ENCODE measurements at places on chromosomes 4 and X. TPM values are rescaled to one million over a fixed set of nuclear protein-coding genes. Genes with fewer than 3 reads are reported as not detected.

The SPANXN4 gene
- total RNA-seq, result not detected

The SMIM31 gene
- total RNA-seq, result not detected

GRCh38 chr4:140851032-140851636 is 94.9 kb upstream of the TBC1D9 start:
- H3K36me3 ChIP-seq, result no peaks in the 10 kb centered on the region
- H3K4me3 ChIP-seq, result no peak overlapping the region
- H3K27ac ChIP-seq, result no peak overlapping the region
- no peaks in the 10 kb centered on the region for H3K27me3 ChIP-seq
- peak; percentile 28 for DNase-seq

GRCh38 chr4:80138551-80139538 is 58.5 kb upstream of the PRDM8 start:
- H3K4me1 ChIP-seq, result peaks cover 11% of the 10 kb centered on the region
- H3K27ac ChIP-seq, result no peak overlapping the region
- H3K27me3 ChIP-seq, result no peaks in the 10 kb centered on the region
- DNase-seq, result peak; percentile 29
- no peak overlapping the region for H3K4me3 ChIP-seq

The NFXL1 gene
- 16.3 TPM for total RNA-seq

DNA sequence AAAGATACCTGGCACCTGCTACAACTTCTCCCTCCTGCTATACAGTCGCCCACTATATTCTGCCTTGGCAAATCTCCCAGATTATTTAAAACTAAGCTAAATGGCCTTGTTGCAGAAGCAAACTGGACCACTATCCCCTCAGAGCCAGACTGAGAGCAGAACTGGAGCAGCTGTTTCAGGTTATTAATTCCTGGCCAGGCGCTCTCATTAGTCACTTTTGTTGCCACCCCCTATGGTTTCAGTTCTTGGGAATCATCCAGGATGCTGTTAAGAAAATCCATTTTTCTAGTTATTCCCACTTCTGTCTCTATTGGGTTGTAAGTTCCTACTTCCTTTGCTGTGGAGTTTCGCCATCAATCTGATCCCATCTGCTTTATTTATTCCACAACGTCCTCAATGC is 30.1 kb downstream of the ADGRA3 start:
- H3K27me3 ChIP-seq, result no peaks in the 10 kb centered on the region
- H3K36me3 ChIP-seq, result no peaks in the 10 kb centered on the region
- H3K27ac ChIP-seq, result no peak overlapping the region
- H3K4me1 ChIP-seq, result peaks cover 4% of the 10 kb centered on the region
- no peak overlapping the region for H3K4me3 ChIP-seq

- H3K36me3 ChIP-seq, result no peaks in the 10 kb centered on the region
- no peaks in the 10 kb centered on the region for H3K27me3 ChIP-seq
- DNase-seq, result no peak
- H3K27ac ChIP-seq, result no peak overlapping the region
- no peaks in the 10 kb centered on the region for H3K4me1 ChIP-seq
- no peak overlapping the region for H3K4me3 ChIP-seq
Measured at GRCh38 chrX:93319609-93320008, 353.8 kb downstream of the NAP1L3 start.

The RASGEF1B gene
- 9.3 TPM for total RNA-seq

The LRRC66 gene
- total RNA-seq, result not detected

The MAGEB3 gene
- total RNA-seq, result not detected

DNA sequence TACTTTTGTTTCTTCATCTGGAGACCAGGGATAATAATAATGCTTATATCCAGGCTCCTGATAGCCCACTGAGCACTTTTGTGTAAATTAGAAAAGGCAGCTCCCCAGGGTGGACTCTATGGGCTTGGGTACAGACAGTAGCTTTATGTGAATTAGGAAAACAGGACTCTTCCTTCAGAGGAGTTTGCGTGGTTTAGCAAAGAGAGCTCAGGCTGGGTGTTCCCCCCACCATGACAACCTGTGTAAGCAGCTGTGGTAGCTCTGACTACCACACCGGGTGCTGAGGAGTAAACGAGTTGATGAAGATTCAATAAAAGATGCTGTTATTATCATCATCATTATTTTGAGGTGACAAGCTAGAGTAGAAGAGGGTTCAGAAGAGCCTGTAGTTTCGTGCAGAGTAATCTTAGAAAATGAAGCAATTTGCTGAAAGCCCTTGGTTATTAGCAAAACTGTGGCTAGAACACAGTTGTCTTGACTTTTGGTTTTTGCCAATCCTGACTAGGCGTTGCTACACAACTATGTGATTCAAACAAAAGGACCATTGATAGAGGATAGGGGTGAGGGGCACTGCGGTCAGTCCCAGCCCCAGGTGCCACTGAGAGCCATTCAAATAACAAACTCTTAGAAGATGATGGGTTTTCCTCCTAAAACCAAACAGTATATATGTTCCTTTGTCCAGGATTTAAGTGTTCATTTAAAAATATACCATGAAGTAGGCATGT is 60.6 kb upstream of the LIMCH1 start:
- no peaks in the 10 kb centered on the region for H3K27me3 ChIP-seq
- no peaks in the 10 kb centered on the region for H3K4me1 ChIP-seq
- no peak for DNase-seq
- H3K36me3 ChIP-seq, result no peaks in the 10 kb centered on the region

- DNase-seq, result no peak
- no peaks in the 10 kb centered on the region for H3K27me3 ChIP-seq
- H3K27ac ChIP-seq, result no peak overlapping the region
Measured at GRCh38 chr4:188435381-188435780, 296.1 kb downstream of the TRIML1 start.

The ATP2B3 gene
- total RNA-seq, result not detected

The FAM9C gene
- total RNA-seq, result not detected

The TRPC5OS gene
- total RNA-seq, result not detected

GRCh38 chrX:154804261-154804956 is 876 bp downstream of the MPP1 start:
- no peak for DNase-seq
- peak overlapping the region; percentile 63 for H3K27ac ChIP-seq
- H3K4me1 ChIP-seq, result peaks cover 21% of the 10 kb centered on the region
- H3K36me3 ChIP-seq, result no peaks in the 10 kb centered on the region
- H3K27me3 ChIP-seq, result peaks cover 9% of the 10 kb centered on the region

- no peaks in the 10 kb centered on the region for H3K4me1 ChIP-seq
- no peak overlapping the region for H3K4me3 ChIP-seq
- H3K36me3 ChIP-seq, result no peaks in the 10 kb centered on the region
- H3K27ac ChIP-seq, result no peak overlapping the region
- no peaks in the 10 kb centered on the region for H3K27me3 ChIP-seq
Measured at GRCh38 chrX:51955200-51955599, 61.8 kb downstream of the MAGED1 start.

GRCh38 chrX:14504960-14505538 is 24.3 kb upstream of the GLRA2 start:
- DNase-seq, result no peak
- no peak overlapping the region for H3K4me3 ChIP-seq
- no peaks in the 10 kb centered on the region for H3K27me3 ChIP-seq
- no peaks in the 10 kb centered on the region for H3K4me1 ChIP-seq
- no peaks in the 10 kb centered on the region for H3K36me3 ChIP-seq

The TMSB15A gene
- total RNA-seq, result not detected

- H3K27ac ChIP-seq, result no peak overlapping the region
- no peak for DNase-seq
- no peaks in the 10 kb centered on the region for H3K27me3 ChIP-seq
- H3K4me3 ChIP-seq, result no peak overlapping the region
Measured at GRCh38 chr4:136865526-136865925, 666.8 kb downstream of the PCDH18 start.

- no peak for DNase-seq
- no peaks in the 10 kb centered on the region for H3K36me3 ChIP-seq
- no peak overlapping the region for H3K4me3 ChIP-seq
- H3K27ac ChIP-seq, result no peak overlapping the region
- no peaks in the 10 kb centered on the region for H3K4me1 ChIP-seq
Measured at GRCh38 chrX:80816051-80816450, 6.4 kb upstream of the BRWD3 start.

- no peak overlapping the region for H3K27ac ChIP-seq
- no peaks in the 10 kb centered on the region for H3K36me3 ChIP-seq
- no peak for DNase-seq
Measured at GRCh38 chr4:78703079-78703478, 73.1 kb upstream of the BMP2K start.

The ZNF711 gene
- total RNA-seq, result under 0.01 TPM

The GPC3 gene
- total RNA-seq, result 6.1 TPM

DNA sequence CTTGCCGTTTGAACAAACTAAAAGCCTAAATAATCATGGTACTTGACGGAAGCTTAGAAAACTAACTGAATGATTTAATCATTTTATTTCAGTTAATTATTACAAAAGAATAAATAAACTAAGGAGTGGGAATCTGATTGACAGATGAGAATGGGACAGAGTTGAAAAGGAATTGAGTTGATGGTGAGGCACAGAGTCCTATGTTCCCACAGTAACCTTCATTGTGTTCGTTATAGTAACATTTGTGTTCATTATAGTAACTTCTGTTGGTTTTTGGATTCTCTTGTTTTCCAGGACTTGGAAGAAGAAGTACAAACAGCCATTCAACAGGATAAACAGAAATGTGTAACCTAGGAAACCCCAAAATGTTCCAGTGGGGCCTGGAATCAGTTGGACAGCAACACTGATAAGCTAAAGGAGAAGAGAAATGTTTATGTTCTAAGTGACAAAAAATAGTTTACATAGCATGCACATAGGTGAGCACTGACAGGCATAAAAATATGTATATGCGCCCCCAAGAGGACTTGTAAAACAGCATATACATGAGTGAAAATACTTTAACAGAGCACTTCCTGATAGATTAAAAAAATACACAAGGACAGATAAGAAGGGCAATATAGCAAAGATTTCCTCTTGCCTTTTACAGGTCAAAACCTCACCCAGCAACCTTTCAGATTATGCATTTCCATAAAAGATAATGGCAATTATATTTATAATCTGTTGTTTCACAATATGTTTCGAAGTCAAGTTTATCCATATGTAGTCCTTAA is 218.6 kb upstream of the HTR2C start:
- H3K4me3 ChIP-seq, result no peak overlapping the region
- no peak overlapping the region for H3K27ac ChIP-seq
- H3K36me3 ChIP-seq, result no peaks in the 10 kb centered on the region
- DNase-seq, result no peak
- no peaks in the 10 kb centered on the region for H3K4me1 ChIP-seq
- H3K27me3 ChIP-seq, result no peaks in the 10 kb centered on the region

The SRPX gene
- 70.7 TPM for total RNA-seq

The EGF gene
- not detected for total RNA-seq

DNA sequence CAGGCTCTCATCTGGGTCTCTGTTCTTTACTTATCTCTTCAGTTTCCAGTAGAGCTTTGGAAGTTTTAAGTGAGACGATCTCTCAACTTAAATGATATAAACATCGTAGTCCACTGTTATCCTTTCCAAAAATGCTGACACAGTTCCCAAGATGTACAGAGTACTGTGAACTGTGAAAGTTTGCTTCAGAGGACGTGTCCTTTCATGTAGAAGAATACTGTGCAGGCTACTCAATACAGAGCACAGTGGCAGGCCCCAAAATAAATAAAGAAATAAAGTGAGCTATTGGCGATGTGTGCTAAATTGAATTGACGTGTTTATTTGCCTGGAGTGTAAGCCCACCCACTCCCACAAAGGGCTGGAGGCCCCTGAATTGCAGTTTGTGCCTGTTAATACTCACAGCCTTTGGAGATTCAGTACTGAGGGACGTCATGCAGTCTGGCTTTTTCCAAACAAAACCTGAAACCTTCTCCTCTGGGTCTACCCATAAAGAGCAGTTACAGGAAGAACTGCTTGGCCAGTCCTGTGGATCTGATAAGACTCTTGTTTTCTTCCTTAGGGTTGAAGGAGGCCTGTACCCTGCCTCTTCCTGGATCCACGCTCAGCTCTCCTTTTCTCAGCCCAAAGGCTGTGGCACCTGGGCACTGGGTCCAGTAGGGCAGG is 66.1 kb downstream of the SOWAHB start:
- H3K36me3 ChIP-seq, result no peaks in the 10 kb centered on the region
- peaks cover 11% of the 10 kb centered on the region for H3K4me1 ChIP-seq
- H3K27me3 ChIP-seq, result no peaks in the 10 kb centered on the region
- H3K27ac ChIP-seq, result peak overlapping the region; percentile 81
- DNase-seq, result no peak

DNA sequence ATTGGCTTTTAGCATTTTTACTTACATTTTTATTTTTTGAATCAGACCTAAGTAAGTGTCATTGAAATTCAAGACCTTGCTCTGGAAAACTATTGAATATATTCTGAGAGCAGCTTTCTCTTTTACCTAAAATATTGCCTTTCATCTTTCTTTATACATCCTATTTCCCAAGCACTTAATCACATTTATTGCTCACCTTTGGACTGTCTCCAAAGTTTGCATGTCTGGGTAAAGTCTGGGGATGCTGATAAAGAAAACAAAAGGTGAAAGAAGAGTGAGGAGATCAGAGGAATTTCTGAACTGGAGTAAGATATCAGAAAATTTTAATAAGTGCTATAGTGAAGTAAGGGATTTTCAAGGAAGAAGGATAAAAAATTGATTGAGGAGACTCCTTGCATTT is 308.5 kb upstream of the AADAT start:
- DNase-seq, result no peak

The EDNRA gene
- total RNA-seq, result 24.6 TPM

The DDIT4L gene
- total RNA-seq, result not detected

- H3K27me3 ChIP-seq, result no peaks in the 10 kb centered on the region
- H3K27ac ChIP-seq, result no peak overlapping the region
- H3K4me3 ChIP-seq, result no peak overlapping the region
Measured at GRCh38 chr4:36477861-36478260, 196.4 kb downstream of the DTHD1 start.

DNA sequence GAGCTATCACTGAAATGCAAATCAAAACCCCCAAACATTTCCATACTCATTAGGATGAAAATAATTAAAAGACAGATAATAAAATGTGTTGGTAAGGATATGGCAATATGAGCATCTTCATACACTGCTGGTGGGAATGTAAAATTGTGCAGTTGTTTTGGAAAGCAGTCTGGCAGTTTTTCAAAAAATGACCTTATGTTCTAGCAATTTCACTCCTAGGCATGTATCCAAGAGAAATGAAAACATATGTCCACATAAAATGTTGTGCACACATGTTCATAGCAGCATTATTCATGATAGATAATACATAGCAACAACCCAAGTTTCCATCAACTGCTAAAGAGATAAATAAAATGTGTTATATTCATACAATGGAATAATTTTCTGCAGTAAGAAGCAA is 14.8 kb upstream of the GPRASP2 start:
- peak; percentile 65 for DNase-seq
- no peak overlapping the region for H3K27ac ChIP-seq
- H3K4me3 ChIP-seq, result no peak overlapping the region
- no peaks in the 10 kb centered on the region for H3K4me1 ChIP-seq
- no peaks in the 10 kb centered on the region for H3K36me3 ChIP-seq
